ENCODE measurements at places on chromosomes 4 and X.

DNA sequence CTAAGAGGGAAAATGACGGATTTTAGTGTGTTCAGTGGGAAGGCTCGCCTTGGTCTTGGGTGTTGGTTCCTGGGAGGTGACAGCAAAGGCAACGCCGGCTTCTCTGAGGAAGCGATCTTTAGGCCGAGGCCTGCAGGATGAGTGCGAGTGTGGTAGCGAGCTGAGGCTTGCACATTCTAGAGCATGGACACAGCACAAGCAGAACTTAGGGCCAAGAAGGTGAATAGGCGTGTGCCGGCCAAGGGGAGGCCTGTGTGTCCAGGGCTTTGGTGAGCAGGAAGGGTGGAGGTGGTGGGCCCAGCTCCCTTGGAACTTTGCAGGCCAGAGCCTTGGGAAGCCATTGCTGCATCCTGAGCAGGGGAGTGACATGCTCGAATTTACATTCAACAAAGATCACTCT is 67.9 kb downstream of the TNIP2 start:
- no peak for DNase-seq

DNA sequence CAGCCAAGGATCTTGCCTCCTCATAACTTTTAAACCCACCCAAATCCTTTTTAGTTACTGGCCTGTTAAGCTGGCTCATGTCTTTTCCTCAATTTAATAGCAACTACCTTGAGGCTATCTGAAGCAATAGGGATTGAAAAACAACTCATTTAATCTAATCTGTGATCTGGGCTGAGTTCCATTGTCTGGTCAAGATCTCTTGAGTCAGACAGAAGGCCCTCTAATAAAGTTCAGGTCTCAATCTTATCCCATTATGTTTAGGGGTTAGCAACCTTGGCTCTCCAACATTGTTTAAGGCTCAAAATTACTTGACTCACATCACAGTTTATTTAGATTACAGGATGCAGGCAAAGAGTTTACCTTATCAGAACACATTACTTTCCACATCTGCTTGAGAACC is 436.1 kb downstream of the ANKRD50 start:
- no peak for DNase-seq

DNA sequence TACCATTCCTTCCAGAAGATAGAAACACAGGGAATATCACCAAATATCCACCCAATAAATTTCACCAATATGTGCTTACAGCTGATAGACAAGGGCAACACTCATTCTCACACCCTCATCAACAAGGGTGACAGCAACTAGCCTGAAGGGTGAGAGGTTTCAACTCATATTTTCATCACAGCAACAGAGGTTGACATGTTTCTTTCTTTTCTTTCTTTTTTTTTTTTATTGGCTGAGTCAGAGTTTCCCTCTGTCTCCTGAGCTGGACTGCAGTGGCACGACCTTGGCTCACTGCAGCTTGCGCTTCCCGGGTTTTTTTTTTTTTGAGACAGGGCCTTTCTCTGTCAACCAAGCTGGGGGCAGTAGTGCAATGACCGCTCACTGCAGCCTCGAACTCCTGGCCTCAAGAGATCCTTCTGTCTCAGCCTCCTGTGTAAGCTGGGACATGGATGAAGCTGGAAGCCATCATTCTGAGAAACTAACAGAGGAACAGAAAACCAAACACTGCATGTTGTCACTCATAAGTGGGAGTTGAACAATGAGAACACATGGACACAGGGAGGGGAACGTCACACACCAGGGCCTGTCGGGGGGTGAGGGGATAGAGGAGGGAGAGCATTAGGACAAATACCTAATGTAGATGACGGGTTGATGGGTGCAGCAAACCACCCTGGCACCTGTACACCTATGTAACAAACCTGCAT is 27.5 kb upstream of the ASMTL start:
- no peak for DNase-seq

- DNase-seq: no peak
These were observed 94.5 kb upstream of the DHRSX start for GRCh38 chrX:2595258-2595657.

DNA sequence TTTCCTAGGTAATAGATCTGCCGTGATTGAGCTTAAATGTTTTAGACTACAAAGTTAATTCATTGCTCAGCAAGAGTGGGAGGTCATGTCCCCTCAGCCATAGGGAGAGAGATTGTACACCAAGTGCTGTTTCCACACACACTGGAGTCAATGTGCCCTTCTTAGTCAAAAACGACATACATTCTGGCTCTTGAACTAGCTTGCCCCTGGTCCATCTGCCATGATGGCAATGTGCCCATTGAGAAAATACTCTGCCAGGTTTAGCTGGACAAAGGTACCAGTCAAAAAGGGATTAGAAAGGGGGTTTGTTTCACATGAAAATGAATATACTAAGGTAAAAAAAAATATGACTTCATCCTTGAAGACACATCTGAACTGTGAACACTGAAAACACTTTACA is 377.1 kb upstream of the ADGRL3 start:
- DNase-seq: no peak

GRCh38 chr4:161525121-161525520 is 638.7 kb downstream of the FSTL5 start:
- no peak for DNase-seq

DNA sequence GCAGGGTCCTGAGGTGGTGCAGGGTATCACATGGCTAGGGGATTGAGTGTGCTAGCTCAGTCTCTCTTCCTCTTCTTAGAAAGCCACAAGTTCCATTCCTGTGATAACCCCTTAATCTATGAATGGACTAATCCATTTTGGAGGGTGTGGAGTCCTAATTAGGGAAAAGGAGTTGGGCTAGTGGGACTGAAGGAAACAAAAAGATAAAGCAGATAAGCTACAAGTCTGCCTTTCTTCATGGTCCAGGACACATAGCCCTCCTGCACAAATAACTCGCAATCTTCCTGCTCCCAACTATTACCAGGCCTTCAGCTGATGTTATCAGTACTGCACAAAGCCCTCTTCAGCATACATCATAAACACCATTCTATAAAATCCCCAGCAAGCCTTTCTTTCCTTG is 44.2 kb downstream of the ZNF81 start:
- DNase-seq: no peak

DNA sequence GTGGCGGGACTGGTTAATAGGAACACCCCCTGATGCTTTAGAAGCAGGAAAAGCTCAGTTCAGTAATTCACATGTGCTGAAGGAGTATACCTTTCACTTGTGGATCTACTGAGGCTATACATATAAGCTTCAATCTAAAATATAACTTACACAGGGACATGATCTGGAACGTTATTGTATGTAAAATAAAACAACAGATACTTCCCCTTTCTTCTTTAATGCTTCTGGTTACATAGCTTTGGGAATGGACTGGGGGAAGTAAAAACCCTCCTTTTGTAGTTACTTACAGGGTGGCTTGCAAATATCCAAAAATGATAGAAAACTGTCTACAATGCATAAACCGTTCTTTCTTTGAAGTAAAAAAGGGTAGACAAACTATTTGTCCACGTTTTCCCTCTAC is 1.9 kb downstream of the FGG start:
- no peak for DNase-seq

GRCh38 chr4:108219998-108220397 is 51.3 kb upstream of the LEF1 start:
- no peak for DNase-seq

Measured in GM12865 (cell line).